Lower lobe of right lung (tissue), 2 donors: ENCODE measurements at places on chromosomes 7 and 10.

GRCh38 chr7:116979430-116979829 lies 26.1 kb downstream of the ST7 start:
- no peak for DNase-seq

DNA sequence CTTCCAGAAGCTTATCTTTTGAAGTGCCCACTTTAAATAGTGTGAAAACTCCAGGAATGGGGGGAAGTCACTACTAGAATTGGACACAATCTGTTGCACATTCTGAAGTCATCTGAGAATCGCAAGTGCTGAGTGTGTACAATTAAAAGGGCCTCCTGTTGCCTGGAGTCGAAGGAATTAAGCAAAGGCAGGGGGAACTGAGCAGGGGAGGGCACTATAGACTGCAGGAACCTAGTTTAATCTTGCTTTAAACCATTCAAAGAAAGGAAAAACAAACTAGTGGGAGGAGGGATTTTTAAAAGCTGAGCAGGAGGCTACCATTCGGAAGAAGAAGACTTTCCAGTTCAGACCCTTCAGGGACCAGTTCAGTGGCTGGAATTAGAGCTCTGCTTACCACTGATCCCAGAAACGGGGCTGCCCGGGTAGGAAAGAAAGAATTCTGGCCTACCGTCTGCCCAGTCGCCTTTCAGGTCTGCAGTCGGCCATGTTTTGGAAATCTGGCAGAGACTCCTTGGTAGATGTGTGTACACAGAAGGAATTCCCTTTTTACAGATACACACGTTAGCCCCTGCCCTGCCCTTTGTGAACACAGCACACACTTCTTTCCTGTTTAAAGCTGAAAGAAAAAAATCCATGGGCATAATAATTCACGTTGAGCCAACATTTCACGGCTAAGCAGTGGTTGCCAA lies 610.6 kb upstream of the FOXK1 start:
- DNase-seq = no peak

DNA sequence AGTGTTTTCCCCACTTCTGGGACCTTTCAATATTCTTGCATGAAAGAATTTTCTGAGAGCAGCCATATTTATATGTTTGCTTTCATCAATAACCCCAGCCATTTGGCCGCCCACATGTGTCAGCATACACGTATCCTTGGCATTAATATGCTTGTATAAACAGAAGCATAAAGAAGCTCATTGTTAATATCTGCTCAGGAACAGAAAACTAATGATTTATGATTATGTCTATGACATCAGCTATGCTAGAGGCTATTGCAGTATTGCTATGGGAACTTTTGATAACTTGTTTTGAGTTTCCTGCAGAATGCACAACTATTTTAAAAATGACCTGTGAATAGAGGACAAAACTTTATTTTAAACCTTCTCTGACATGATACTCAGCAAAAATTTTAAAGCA lies 300.9 kb upstream of the MTPN start:
- DNase-seq = no peak

DNA sequence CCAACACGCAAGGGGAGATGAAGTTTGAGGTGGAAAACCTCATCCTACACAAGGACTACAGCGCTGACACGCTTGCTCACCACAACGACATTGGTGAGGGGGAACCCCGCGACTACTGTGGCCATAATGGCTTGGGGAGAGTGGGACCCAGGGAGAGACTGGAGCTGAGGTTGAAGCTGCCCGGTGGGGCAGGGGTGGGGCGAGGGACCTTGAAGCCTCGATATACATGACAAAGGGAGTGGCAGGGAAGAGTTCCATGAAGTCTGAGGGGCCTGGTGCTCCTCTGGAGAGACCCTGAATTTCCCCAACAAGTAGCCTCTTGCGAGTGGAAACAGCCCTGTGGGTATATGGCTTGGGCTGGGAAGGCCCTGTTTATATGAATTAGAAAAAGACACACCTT lies 3.1 kb downstream of the PLAU start:
- no peak for DNase-seq

- no peak for DNase-seq
Measured at GRCh38 chr7:4871930-4872675, 10.3 kb upstream of the PAPOLB start.

DNA sequence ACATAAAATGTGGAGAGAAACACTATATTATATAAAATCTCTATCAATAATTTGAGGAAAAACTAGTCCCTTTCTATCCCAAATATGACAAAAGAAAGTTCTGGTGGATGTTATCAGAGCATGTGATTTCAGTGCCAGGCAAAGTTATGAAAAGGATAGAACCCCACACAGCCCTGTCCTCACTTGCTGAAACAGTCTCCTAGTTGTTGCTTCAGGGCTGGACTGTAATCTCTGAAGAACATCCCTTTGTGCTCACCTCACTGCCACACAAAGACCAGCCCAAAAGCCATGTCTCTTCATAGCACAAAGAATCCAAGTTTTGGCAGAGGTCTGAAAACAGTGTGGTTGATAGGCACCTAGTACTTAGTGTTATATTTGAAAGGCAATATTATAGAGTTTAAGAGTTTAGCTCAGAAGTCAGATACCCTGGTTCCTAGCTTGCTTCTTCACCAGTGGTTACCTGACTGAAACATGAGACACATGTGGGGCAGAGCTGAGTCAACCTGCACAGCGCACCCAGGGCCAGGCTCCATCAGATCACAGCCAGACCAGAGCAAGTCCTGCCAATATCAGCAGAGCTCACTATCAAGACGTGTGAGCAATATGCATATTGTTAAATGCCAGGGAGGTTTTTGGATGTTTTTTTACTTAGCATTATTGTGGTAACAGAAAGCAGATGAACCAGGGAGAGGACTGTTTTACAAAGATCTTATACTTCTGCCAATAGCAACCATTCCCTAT lies 25.0 kb downstream of the CYP3A7 start:
- no peak for DNase-seq

- DNase-seq = no peak
Measured at GRCh38 chr7:5266191-5267028, 16.3 kb upstream of the SLC29A4 start.

GRCh38 chr7:133819695-133820094 lies 307.4 kb upstream of the LRGUK start:
- DNase-seq = no peak

DNA sequence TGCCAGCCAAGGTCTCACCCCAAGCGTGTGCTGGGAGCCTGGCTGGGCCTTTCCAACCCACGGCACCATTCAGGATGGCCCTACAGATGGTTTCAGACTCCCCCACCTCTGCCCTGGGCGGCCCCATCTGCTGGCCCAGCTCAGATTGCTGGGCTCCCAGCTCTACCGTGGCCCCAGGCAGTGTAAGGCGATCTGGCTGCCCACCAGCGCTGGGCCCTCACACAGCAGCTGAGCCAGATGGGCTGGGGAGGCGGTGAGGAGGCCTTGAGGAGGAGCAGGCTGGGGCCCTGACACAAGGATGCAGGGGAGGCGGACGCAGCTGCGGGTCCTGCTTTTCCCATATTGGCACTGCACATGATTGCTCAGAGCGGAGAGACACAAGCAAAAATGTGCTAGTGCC lies 162.8 kb downstream of the NRF1 start:
- DNase-seq = no peak

- no peak for DNase-seq
Measured at GRCh38 chr10:110723224-110723891, 79.2 kb downstream of the RBM20 start.

- no peak for DNase-seq
Measured at GRCh38 chr7:154996756-154997155, 6.2 kb downstream of the PAXIP1 start.

- no peak for DNase-seq
Measured at GRCh38 chr10:24816868-24817396, 93.2 kb upstream of the ARHGAP21 start.
